ENCODE measurements at places on chromosomes 5 and 9.

DNA sequence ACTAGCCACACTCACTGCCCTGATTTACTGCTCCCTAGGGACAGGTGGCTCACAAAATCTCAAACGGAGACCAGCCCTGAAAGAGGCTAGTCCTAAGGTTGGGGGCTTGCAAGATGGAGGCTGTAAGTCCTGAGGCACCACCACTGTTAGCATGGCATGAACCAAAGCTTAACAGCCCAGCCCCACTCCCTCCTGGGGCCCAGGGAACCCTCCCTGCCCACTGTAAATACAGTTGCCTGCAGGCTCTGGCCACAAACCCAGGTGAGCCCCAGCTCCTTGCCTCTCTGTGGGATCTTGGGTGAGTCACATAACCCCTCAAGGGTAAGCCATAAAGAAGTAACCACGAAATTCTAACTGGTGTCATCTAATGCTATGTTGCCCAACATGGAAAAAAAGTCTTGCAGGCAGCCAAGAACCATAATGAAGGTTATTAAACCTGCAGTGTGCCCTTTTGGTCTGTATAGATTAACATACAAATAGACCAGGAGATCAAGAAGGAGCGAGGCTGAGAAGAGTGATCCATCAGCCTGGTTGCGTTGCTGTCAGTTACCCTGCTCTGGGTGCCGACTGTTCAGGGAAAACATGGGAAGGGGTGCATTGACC lies 1.7 kb upstream of the POMT1 start:
- peak; percentile 35 for DNase-seq

DNA sequence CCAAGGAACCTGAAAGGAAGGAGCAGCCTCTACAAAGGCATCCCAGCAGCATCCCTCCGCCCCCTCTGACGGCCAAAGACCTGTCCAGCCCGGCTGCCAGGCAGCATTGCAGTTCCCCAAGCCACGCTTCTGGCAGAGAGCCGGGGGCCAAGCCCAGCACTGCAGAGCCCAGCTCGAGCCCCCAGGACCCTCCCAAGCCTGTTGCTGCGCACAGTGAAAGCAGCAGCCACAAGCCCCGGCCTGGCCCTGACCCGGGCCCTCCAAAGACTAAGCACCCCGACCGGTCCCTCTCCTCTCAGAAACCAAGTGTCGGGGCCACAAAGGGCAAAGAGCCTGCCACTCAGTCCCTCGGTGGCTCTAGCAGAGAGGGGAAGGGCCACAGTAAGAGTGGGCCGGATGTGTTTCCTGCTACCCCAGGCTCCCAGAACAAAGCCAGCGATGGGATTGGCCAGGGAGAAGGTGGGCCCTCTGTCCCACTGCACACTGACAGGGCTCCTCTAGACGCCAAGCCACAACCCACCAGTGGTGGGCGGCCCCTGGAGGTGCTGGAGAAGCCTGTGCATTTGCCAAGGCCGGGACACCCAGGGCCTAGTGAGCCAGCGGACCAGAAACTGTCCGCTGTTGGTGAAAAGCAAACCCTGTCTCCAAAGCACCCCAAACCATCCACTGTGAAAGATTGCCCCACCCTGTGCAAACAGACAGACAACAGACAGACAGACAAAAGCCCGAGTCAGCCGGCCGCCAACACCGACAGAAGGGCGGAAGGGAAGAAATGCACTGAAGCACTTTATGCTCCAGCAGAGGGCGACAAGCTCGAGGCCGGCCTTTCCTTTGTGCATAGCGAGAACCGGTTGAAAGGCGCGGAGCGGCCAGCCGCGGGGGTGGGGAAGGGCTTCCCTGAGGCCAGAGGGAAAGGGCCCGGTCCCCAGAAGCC lies 30.8 kb downstream of the CD180 start:
- peak; percentile 58 for DNase-seq

DNA sequence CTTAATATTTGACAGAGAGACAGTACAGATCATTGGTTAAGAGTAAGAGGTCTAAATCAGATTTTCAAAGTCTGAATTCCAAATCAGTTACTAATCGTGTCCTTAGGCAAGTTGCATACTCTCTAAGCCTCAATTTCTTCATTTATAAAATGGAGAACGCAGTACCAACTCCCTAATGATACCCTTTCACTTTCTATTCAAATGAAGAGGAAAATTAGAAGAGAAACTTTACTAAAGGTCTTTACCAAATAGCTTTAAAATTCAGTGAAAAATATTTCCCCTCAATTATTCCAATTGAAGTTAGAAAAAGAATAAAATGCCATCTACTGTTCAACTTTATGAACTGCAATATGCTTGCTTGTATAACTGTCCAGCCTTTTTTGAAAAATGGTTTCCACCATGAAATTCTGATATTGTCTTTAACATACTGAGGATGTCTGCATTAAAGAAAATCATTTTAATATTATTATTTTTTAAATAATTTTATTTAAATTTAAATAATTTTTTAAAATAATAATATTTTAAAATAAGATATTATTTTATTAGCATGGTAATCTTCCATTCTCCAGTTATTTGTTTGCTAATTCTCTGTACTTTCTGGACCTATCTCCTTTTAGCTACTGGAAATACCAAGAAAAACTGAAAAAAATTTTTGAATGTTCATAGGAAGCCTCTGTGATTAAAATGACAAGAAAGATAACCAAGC lies 36.0 kb downstream of the POC5 start:
- peak; percentile 81 for DNase-seq

- DNase-seq: peak; percentile 24
Measured at GRCh38 chr5:107338335-107338734, 332.4 kb downstream of the EFNA5 start.

DNA sequence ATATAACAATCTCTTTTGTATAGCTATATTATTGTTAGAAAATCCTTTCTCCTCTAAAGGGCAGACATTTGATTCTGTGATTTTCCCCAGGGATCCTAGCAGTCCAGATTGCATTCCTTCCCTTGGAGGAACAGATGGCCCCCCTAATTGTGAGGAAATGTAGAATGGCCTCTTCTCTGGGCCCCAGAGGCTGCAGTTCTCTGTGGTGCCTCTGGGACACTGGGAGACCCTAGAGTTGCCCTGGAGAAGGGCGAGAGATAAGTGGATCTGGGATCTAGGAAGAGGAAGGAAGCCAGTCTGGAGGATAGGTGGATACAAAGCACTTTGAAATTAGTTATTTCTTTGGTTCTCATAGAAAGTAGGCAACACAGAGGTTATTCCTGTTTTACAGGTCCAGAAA lies 1.9 kb upstream of the HINT2 start:
- no peak for DNase-seq

GRCh38 chr5:107982703-107983425 lies 312.1 kb upstream of the EFNA5 start:
- DNase-seq: no peak
